Ascending aorta (tissue), 2 donors: ENCODE measurements at places on chromosomes 5 and 9.

- DNase-seq, result no peak
- no peaks in the 10 kb centered on the region for H3K4me1 ChIP-seq
- no peaks in the 10 kb centered on the region for H3K27me3 ChIP-seq
- H3K27ac ChIP-seq, result no peak overlapping the region
Observed at GRCh38 chr5:75466006-75466716, 45.3 kb downstream of the CERT1 start.

DNA sequence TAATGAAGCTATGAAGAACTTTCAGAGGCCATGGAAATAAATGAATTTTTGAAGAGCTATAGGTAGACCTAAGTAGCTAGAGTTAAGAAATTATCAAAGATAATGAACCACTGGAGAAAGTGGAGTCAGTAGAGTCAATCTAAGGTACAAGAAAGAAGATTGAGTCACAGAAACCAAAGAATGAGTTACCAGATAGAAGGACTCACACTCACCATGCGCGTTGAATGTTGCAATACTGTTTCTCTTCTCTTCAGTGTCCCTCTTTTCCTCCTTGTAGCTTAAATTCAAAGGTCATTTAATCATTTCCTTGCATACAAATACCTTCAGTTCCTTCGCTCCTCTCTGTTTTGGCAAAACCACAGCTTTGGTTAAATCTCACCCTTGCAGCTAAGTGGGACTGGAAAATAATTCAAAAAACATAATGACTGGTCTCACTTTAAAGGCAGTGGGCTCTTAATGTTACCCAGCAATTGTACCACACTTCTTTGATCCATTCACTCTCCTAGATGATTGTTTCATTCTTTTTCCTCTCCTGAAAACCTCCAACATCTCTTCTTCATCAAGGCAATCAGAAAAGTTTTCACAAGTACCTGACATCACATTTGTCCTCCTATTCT lies 58.3 kb downstream of the NIPBL start:
- no peak overlapping the region for H3K27ac ChIP-seq
- H3K4me1 ChIP-seq, result no peaks in the 10 kb centered on the region
- DNase-seq, result no peak
- H3K36me3 ChIP-seq, result no peaks in the 10 kb centered on the region
- no peak overlapping the region for H3K4me3 ChIP-seq

- peaks cover 17% of the 10 kb centered on the region for H3K36me3 ChIP-seq
- H3K4me3 ChIP-seq, result no peak overlapping the region
- no peak overlapping the region for H3K27ac ChIP-seq
Observed at GRCh38 chr5:149517461-149518122, 33.6 kb downstream of the CSNK1A1 start.

DNA sequence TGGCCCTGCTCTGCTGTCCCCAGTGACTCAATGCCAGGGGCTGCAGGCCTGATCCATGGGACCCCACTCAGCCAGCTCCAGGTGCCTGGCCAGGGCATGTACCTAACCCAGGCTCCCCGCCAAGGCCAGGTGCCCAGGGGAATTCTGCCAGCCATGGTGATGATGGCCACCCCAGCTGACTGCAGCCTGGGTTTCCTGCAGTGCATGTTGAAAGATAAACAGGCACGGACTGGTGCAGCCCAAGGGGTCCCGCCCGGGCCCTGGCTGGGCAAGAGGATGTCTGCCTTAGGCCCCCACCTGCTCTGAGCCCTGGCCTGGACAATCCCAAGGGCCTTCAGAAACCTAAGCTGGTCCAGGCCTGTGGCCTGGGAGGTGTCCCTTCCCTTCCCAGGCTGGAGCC lies 1.2 kb downstream of the ABCA2 start:
- H3K4me3 ChIP-seq, result no peak overlapping the region
- no peaks in the 10 kb centered on the region for H3K36me3 ChIP-seq
- H3K27me3 ChIP-seq, result no peaks in the 10 kb centered on the region
- H3K27ac ChIP-seq, result peak overlapping the region; percentile 31

DNA sequence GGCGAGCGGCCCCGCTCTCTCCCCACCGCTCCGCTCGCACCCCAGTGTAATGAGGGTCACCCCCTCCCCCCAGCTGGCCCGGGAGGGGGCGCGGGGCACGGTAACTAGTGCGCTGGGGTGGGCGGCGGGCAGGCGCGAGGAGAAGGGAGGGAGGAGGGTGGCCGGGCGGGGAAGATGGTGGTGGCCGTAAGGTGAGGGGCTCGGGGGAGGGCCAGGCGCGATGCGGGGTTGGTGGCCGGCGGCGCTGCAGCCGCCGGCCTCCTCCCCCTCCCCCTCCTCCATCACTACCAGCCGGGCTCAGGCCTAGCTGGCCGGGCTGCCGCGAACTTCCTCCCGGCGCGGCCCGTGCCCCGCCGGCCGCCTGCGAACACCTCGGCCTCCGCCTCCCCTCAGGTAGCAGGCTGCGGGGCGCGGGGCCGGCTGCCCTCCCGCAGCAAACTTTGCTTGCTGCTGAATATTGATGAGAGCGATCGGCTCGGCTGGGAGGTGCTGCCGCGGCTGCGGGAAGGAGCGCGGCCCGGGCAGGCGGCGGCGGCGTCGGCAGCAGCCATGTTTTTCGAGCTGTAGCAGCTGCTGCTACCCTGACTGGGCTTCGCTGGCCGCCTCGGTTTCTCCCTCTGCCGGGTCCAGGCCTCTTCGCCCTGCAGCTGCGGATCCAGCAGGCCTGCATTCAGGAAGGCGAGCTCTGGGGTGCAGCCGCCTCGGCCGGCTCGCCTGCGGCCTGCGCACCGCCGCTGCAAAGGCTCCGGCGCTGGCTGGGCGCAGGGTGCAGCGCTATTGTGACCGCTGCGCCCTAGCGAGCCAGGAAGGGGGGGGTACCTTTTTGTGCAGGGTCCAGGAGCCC lies 502 bp downstream of the NSD1 start:
- no peak for DNase-seq
- H3K4me1 ChIP-seq, result peaks cover 37% of the 10 kb centered on the region
- H3K27me3 ChIP-seq, result no peaks in the 10 kb centered on the region
- peak overlapping the region; percentile 95 for H3K27ac ChIP-seq
- peak overlapping the region; percentile 77 for H3K4me3 ChIP-seq

DNA sequence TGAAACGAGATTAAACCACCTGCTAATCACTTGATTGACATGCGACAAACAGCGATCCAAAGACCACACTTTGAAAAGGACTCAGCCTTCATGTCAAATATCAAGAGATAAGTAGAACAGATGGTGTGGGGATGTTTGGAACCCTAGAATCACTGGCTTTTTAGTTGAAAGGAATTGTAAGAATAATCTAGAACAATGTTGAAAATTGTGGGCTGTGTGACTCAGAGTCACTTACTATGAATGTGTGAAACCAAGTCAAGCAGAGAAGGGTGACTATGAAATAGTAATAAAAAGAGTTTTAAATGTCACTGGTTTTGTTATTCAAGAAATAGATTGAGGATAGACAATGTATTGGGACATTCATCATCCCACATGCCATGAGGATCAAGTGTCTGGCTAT lies 14.1 kb upstream of the C1QTNF3 start:
- H3K36me3 ChIP-seq, result no peaks in the 10 kb centered on the region
- DNase-seq, result no peak
- H3K27ac ChIP-seq, result no peak overlapping the region
- H3K27me3 ChIP-seq, result no peaks in the 10 kb centered on the region
- no peaks in the 10 kb centered on the region for H3K4me1 ChIP-seq

- H3K27me3 ChIP-seq, result no peaks in the 10 kb centered on the region
- H3K36me3 ChIP-seq, result peaks cover 23% of the 10 kb centered on the region
- no peak overlapping the region for H3K4me3 ChIP-seq
- no peak overlapping the region for H3K27ac ChIP-seq
- no peak for DNase-seq
Observed at GRCh38 chr9:27564670-27565069, 8.6 kb downstream of the C9orf72 start.

DNA sequence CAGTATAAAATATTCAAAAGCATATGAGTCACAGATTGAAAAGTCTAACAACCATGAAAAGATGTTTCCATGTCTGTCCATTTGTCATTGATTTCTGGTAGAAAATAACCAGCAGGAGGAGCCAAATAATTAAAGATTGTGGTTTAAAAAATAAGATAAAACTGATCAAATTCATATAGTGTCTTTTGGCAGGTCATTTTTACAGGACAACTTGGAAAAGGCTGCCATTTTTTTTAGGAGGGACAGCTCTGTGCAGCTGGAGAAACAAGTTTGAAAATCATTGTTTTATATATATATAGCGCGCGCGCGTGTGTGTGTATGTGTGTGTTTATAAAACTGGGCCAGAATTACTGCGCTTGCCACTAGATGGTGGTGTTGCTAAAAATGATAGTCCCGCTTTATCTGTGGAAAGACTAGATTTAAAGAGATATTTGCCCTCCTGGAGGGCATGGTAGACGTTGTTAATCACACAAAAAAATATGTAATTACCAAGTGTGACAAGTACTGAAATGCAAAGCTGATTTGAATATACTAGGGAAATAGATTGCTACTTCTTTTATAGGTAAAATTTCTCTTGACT lies 1.3 kb upstream of the TRMO start:
- H3K27ac ChIP-seq, result peak overlapping the region; percentile 94
- DNase-seq, result peak; percentile 21
- H3K36me3 ChIP-seq, result no peaks in the 10 kb centered on the region
- H3K27me3 ChIP-seq, result no peaks in the 10 kb centered on the region

GRCh38 chr5:151577566-151577965 lies 13.6 kb downstream of the FAT2 start:
- no peak overlapping the region for H3K4me3 ChIP-seq
- no peaks in the 10 kb centered on the region for H3K27me3 ChIP-seq
- H3K27ac ChIP-seq, result no peak overlapping the region

DNA sequence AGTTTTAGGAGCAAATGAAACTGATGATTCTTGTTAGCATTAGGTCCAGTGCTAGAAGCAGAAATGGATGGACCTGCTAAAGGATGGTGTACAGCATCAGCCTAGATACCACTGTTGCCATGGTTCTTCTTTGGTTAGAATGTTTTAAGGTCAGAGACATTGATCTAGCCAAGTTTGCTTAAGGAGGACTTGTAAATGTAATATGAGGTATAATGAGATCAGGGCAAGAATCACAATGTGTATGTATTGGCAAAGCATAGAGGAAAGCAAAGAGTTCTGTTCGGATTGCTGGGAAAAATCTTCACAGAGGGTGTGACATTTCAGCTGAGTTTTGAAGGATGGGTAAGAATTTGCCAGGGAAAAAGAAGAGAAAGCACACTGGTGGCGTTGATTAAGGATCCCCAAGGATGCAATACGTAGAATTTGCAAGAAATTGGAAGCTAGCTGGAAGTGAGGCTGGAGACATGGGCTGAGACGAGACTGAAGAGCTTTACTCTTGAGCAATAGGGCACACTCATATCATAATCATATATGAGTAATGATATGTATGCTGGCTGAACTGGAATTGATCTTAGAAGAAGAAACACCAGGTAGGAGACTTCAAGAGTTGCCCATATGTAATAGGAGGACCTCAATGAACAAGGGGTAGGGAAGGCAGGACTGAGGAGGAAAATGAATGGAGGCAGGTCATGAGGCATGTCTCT lies 102.0 kb downstream of the ZNF462 start:
- no peaks in the 10 kb centered on the region for H3K36me3 ChIP-seq
- no peak overlapping the region for H3K27ac ChIP-seq
- DNase-seq, result no peak
- H3K4me3 ChIP-seq, result no peak overlapping the region

- DNase-seq, result no peak
- H3K4me1 ChIP-seq, result no peaks in the 10 kb centered on the region
- no peak overlapping the region for H3K27ac ChIP-seq
- H3K36me3 ChIP-seq, result no peaks in the 10 kb centered on the region
- no peaks in the 10 kb centered on the region for H3K27me3 ChIP-seq
Observed at GRCh38 chr5:145350513-145350912, 484.6 kb downstream of the PRELID2 start.

- H3K27ac ChIP-seq, result no peak overlapping the region
- no peaks in the 10 kb centered on the region for H3K4me1 ChIP-seq
- DNase-seq, result no peak
- H3K27me3 ChIP-seq, result no peaks in the 10 kb centered on the region
- H3K4me3 ChIP-seq, result no peak overlapping the region
Observed at GRCh38 chr9:24381205-24381604, 164.5 kb downstream of the IZUMO3 start.
